ENCODE measurements at places on chromosomes 7 and 10.

DNA sequence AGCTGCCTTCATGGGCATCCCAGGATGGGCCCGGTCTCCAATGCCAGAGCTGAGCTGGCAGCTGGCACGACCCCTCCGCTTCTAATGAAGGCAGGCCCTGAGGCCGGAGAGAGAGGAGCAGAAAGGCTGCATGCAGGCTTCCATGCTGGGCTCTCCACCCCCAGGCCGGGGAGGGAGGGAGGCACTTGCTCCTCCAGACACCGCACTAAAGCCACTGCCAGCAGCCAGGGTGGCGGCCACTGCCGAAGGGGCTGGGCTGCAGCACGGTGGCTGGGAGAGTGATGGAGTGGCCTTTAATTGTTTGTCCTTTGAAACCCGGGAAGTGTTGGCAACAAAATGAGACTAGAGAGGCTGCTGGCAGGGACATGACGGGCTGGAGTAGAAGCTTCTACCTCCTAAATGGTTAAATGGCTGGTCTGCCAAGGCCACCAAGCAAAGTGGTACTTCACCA lies 236.5 kb downstream of the SKAP2 start:
- DNase-seq = no peak

- DNase-seq = no peak
Measured at GRCh38 chr10:828191-828590, 103.3 kb downstream of the LARP4B start.

- no peak for DNase-seq
Measured at GRCh38 chr7:39197831-39198230, 220.1 kb downstream of the POU6F2 start.

DNA sequence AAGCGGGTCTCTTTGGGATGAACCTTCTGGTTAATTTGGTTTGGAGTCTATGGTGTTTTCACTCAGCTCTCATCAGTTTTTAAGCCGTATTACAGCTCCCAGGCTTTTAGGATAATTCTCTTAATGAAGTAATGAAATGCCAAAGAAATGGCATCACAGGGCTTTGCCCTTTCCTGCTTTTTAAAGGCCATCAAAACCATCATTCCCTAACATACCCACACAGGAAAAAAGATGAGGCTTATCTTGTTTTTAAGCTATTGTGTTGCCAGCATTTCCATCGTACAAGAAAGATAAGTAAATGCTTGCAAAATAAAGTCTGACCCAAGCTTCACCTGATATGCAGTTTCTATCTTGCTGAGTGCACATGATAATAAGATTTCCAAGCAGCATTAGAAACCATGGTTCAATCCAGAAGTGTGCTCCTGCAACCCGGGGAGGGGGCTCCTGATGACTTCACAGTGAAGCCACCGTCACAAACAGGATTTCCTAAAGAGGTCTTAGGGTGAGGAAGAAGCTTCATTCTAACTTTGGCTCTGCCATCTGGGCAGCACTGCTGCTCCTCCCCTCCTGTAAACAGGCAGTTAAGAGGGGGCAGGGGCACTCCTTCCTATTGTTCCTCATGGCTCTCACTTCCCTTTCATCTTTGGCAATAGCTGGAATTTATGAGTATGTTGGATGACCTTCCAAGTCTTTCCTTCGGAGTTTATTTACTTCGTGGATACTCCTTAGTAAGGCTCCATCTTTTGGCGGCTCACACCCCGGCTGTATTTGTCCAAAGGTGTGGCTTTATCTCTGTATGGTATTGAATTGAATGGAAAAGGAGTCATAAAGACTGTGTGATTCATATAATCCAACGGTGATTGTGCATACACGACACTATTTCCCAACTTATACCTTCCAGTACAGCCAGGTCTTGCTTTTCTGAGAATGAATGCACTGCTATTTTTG lies 55.2 kb upstream of the FAM133B start:
- peak; percentile 74 for DNase-seq

DNA sequence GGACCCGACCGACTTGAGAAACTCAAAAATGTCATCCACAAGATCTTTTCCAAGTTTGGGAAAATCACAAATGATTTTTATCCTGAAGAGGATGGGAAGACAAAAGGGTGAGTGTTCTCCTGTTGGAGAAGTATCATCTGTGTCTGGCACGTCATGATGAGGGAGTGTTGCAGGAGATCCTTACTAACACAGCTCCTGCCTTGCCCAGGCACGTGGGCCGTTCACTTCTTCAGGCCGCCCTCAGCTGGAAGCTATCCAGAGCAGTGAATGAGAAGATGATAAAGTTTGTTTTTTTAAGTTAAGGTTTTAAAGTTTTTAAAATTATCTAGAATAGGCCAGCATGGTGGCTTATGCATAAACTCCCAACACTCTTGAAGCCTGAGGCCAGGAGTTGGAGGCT lies 6.2 kb downstream of the EIF3B start:
- peak; percentile 33 for DNase-seq

DNA sequence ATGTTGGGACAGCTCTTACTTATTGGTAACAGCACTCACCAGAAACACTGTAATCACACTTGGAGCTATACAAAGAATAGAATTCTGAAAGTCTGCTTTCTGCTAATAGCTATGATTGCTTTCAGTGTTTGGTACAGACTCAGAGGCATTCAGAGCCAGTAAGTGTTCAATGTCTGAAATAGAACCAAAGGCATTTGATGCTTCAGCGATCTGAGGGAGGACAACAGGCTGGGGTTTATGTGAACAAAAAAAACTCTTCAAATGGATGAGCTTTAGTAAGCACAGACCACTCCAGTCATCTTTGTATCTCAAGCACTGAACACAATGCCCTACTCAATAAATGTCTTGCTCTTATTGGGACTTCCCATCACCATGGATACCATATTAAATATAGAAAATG lies 322.8 kb upstream of the GRM3 start:
- DNase-seq = no peak

GRCh38 chr7:129462420-129462819 lies 28.2 kb downstream of the STRIP2 start:
- DNase-seq = no peak

GRCh38 chr7:107993891-107994291 lies 9.1 kb downstream of the LAMB1 start:
- no peak for DNase-seq

GRCh38 chr10:107715565-107715964 lies 551.1 kb upstream of the SORCS1 start:
- no peak for DNase-seq
